ENCODE measurements at places on chromosomes 4 and X. TPM values are rescaled to one million over a fixed set of nuclear protein-coding genes. Genes with fewer than 3 reads are reported as not detected.

Gene ATOH1
- not detected for total RNA-seq

Gene SMIM10
- 0.37 TPM for total RNA-seq

Gene FGFBP1
- total RNA-seq, result not detected

Gene ARAF
- 103 TPM for total RNA-seq

Gene HHIP
- 0.39 TPM for total RNA-seq

Gene UGT2A1
- total RNA-seq, result not detected

Gene CD38
- 10.1 TPM for total RNA-seq

Gene MYL5
- 38.3 TPM for total RNA-seq

Gene CXorf51A
- not detected for total RNA-seq

Gene CC2D2A
- total RNA-seq, result not detected

Gene SPATA4
- total RNA-seq, result not detected

Gene GAGE12F
- total RNA-seq, result not detected

Gene CT83
- total RNA-seq, result not detected

Gene PABPC5
- not detected for total RNA-seq

Gene ZNF185
- total RNA-seq, result 1.7 TPM

Gene RCHY1
- total RNA-seq, result 34.5 TPM

Gene ADGRG4
- not detected for total RNA-seq

Gene ADH1C
- not detected for total RNA-seq

Gene TREX2
- total RNA-seq, result 3.3 TPM

Gene GSX2
- 0.58 TPM for total RNA-seq

Gene PLS3
- total RNA-seq, result not detected

Gene RASGEF1B
- total RNA-seq, result 141 TPM

Gene TRIM60
- not detected for total RNA-seq

Gene NOP14
- 30.4 TPM for total RNA-seq

Gene NAAA
- 51.4 TPM for total RNA-seq

Gene INPP4B
- 0.02 TPM for total RNA-seq

Gene GALNTL6
- total RNA-seq, result 0.99 TPM

Gene C4orf54
- not detected for total RNA-seq

Gene ADH7
- total RNA-seq, result not detected

Gene AFAP1
- total RNA-seq, result 0.44 TPM

Gene RP2
- 14.5 TPM for total RNA-seq

Gene IL3RA
- total RNA-seq, result 1.6 TPM

Gene POF1B
- total RNA-seq, result 1.2 TPM

Gene LCORL
- total RNA-seq, result 31.3 TPM

Gene CCNA2
- 0.94 TPM for total RNA-seq

Gene GPR78
- total RNA-seq, result not detected

Gene IRS4
- not detected for total RNA-seq

Gene TRAM1L1
- not detected for total RNA-seq

Gene PAGE4
- total RNA-seq, result not detected

Gene C4orf50
- 0.02 TPM for total RNA-seq

Gene MAGEB10
- not detected for total RNA-seq

Measured in B cell (primary cell).